ENCODE measurements at places on chromosomes 12 and 14.

DNA sequence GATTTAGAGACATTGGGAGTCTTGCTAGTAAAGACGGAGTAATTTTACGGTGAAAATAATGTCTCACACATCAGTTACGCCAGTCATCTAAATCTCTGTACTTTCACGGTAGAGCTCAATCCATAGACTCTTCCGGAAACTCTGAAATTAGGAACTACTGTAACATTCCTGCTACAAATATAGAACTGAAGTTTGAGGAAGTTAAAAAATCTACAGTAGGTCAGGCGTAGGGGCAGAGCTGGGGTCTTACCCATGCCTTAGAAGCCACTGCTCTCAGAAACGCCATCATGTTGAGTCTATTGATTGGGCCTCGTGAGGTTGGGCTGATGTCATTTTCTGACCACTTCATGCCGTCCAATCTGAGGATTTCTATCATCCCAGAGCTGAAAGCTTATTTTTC lies 1029.8 kb upstream of the TMEM132C start:
- DNase-seq: no peak

GRCh38 chr12:108784270-108784669 lies 53.0 kb upstream of the CORO1C start:
- no peak for DNase-seq

GRCh38 chr12:46472893-46473633 lies 100.5 kb upstream of the SLC38A2 start:
- peak; percentile 94 for DNase-seq

DNA sequence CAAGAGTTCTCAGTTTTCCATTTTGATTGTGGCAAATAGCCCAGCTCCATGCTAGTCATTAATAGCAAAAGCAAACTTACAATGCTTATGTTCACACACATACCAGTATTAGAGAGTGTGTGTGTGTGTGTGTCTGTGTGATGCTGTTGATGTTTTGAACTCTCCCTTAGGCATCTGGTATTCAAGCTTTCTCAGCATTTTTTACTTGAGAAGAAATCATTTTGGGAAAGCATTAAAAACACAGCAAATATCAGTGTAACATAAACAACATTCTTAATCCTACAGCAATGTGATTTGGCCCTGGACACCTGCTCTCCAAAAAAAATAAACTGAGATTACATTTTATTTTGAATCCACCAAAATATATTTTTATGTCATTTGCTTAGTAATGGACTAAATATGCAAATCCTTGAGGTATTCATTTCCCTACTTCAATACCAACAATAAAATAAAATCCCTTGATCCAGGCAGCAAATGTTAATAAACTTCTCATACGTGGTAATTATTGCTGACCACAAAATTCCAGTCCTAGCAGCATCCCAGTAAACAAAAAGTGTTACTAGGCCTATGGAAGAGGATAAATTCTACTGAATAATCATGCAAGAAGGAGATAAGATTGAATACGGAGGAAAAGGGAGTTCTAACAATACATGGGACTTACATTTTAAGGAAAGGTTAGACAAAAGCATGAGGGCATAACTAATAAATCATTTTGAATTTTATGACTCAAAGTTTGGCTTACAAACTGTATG lies 249.5 kb upstream of the CLEC14A start:
- peak; percentile 43 for DNase-seq

- DNase-seq: no peak
These were observed 34.6 kb downstream of the NOC4L start for GRCh38 chr12:132178801-132179401.

GRCh38 chr12:95443459-95443858 lies 30.5 kb upstream of the METAP2 start:
- DNase-seq: no peak

- no peak for DNase-seq
These were observed 190.8 kb downstream of the AACS start for GRCh38 chr12:125255935-125256633.

GRCh38 chr14:105145381-105146180 lies 23.0 kb downstream of the JAG2 start:
- no peak for DNase-seq

- DNase-seq: no peak
These were observed 176.1 kb downstream of the DAD1 start for GRCh38 chr14:22412926-22413411.

DNA sequence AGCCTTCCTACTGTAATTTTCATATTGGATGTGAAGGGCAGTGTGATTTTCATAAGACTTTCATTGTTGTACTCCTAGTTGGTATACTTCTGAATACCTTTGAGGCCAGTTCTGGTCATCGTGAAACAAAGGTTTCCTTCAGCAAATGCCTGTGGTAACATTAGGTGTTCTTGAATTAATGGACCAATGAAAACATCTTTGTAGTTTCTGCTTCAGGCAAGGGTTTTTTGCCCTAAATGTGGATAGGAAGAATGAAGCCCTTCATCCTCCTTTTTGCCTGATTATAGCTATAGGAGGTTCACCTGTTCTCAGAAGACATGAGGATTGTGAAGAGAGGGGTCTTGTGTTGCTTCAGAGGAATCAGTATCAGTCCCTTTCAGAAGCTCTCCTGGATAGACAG lies 60.7 kb downstream of the PTPN11 start:
- no peak for DNase-seq

DNA sequence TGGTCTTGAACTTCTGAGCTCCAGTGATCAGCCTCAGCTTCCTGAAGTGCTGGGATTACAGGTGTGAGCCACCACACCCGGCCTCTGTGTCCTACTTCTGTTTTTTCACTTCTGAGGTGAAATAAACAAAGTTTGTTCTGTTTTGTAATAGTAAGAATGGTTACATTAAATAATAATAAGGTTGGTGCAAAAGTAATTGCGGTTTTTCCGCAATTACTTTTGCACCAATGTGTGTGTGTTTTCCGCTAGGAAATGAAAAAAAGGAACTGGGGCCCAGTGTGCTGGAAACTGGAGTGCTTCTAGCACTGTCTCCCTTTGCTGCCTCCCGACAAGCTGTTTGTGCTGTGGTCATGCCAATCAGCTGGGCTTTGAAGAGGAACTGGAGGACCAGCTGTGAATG lies 140.9 kb downstream of the NTS start:
- DNase-seq: no peak

DNA sequence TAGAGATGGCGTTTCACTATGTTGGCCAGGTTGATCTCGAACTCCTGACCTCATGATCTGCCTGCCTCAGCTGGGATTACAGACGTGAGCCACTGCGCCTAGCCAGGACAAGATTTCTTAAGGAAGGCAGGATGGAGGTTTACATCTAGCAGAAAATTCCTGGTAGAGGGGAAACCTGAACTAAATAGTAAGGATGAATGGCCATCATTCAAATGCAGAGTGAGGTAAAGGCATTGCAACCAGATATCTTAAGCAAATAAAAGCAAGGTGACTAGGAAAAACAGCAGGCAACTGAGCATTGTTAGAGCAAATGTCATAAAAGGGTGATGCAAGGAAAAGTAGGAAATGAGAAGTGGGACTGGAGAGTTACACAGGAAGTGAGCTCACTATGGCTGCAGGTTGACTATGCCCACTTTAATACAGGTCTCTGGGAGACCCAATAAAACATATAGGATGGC lies 133.0 kb downstream of the SOX5 start:
- no peak for DNase-seq

DNA sequence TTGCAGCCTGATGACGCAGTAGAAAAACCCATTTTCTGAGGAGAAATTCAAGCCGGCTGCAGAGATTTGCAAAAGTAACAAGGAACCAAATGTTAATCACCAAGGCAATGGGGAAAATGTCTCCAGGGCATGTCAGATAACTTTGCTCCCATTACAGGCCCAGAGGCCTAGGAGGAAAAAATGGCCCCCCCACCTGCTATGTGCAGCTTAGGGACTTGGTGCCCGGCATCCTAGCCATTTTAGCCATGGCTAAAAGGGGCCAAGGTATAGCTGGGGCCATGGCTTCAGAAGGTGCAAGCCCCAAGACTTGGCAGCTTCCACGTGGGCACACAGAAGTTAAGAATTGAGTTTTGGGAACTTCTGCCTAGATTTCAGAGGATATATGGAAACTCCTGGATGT lies 351.9 kb downstream of the RGS6 start:
- no peak for DNase-seq

DNA sequence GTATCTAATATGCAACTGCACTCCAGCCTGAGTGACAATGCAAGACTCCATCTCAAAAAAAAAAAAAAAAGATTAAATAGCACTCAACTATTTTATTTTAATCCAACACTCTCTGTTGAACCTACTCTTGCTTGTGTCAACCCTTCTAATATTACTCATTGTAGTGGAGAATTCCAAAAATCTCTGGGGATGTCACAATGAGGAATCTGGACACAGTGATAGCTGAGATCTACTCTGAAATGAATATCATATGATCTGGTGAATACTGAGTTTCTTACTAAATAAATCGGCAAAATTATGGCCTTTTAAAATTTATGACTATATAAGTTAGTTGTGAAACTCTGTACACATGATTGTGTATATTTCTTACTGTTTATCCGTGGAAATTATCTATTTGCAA lies 418.2 kb downstream of the BCAT1 start:
- no peak for DNase-seq

- no peak for DNase-seq
These were observed 5.0 kb upstream of the E2F7 start for GRCh38 chr12:77070382-77070781.

DNA sequence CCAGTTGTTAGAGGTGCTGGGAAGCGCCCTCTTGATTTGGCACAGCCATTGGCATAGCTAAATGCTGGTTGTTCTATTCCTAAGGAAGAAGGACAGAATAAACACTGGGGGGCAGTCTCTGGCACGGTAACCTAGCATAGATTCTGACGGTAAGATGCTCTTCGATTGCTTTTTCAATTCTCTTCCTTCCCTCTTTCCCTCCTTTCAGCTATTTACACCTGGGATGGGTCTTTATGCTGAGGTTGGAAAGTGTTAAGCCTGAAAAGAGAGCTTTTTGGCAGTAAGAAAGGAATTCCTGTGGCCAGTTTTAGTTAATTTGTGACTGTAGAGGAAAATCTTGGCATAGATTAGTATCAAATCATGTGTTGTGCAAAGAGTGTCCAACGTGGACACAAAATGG lies 162.8 kb downstream of the SNAPC1 start:
- DNase-seq: no peak

GRCh38 chr14:97457575-97458085 lies 660.4 kb downstream of the VRK1 start:
- no peak for DNase-seq

- no peak for DNase-seq
These were observed 462.2 kb upstream of the TMPO start for GRCh38 chr12:98053202-98053601.

DNA sequence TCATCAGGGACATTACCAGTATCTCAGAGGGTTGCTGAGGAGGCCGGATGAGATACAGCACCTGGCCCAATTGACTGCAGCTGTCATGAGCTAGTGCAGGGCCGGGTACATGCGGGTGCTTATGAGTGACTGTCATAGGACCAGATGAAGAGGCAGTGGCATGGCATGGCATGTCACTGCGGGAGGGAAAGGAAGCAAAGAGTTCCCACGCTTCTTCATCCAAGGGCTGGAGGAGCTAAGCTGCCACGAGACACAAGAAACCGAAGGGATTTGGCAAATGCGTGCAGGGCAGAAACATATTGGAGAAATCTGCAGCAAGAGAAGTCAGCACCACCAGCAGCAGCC lies 10.7 kb upstream of the GPX2 start:
- no peak for DNase-seq

- DNase-seq: no peak
These were observed 94.3 kb downstream of the RIMBP2 start for GRCh38 chr12:130621696-130622298.
